AG04450 (cell line): ENCODE measurements at places on chromosomes 5 and 9. TPM values are rescaled to one million over a fixed set of nuclear protein-coding genes. Genes with fewer than 3 reads are reported as not detected.

Gene MEF2C
- 2.0 and 3.9 TPM in 2 replicates for polyA plus RNA-seq

Gene IFNA4
- polyA plus RNA-seq = not detected in 2 replicates

Gene PTPA
- polyA plus RNA-seq = 140 and 159 TPM in 2 replicates

Gene RGS14
- 2.6 and 4.4 TPM in 2 replicates for polyA plus RNA-seq

Gene OR1J2
- 0.10 TPM in 1 of 2 replicates, not detected in the other for polyA plus RNA-seq

Gene CTXN3
- not detected in 2 replicates for polyA plus RNA-seq

Gene LIFR
- 12.7 and 18.6 TPM in 2 replicates for polyA plus RNA-seq

Gene GRIN1
- polyA plus RNA-seq = 0.04 TPM in 1 of 2 replicates, not detected in the other

Gene GPR107
- 39.3 and 45.1 TPM in 2 replicates for polyA plus RNA-seq

Gene GDNF
- polyA plus RNA-seq = 2.2 and 2.8 TPM in 2 replicates

Gene BTNL9
- polyA plus RNA-seq = not detected in 2 replicates

Gene ENTREP1
- polyA plus RNA-seq = not detected in 2 replicates

Gene GPR150
- polyA plus RNA-seq = 0.17 and 0.24 TPM in 2 replicates

Gene DOCK8
- 0.05 TPM in 1 of 2 replicates, not detected in the other for polyA plus RNA-seq

Gene ANKRD20A1
- polyA plus RNA-seq = not detected in 2 replicates

Gene FGF18
- polyA plus RNA-seq = 0.27 and 0.30 TPM in 2 replicates

Gene DPYSL3
- polyA plus RNA-seq = 136 and 139 TPM in 2 replicates

Gene SLF1
- 3.1 and 3.6 TPM in 2 replicates for polyA plus RNA-seq

Gene ASTN2
- polyA plus RNA-seq = 6.6 and 7.7 TPM in 2 replicates

Gene CCL21
- not detected in 2 replicates for polyA plus RNA-seq

Gene PAPPA
- 56.1 and 65.0 TPM in 2 replicates for polyA plus RNA-seq

Gene PCDHB13
- 0.60 and 0.73 TPM in 2 replicates for polyA plus RNA-seq

Gene TMEFF1
- 0.32 and 0.45 TPM in 2 replicates for polyA plus RNA-seq

Gene KLHL9
- polyA plus RNA-seq = 32.4 and 42.2 TPM in 2 replicates

Gene CCDC69
- 1.9 TPM in 2 replicates for polyA plus RNA-seq

Gene SOX30
- polyA plus RNA-seq = 0.05 and 0.09 TPM in 2 replicates

Gene PCDHB10
- polyA plus RNA-seq = 0.45 and 0.74 TPM in 2 replicates

Gene PKD2L2
- 0.09 TPM in 1 of 2 replicates, not detected in the other for polyA plus RNA-seq

Gene ARID3C
- polyA plus RNA-seq = not detected in 2 replicates

Gene RAB14
- polyA plus RNA-seq = 36.1 and 40.3 TPM in 2 replicates

Gene MAST4
- 11.6 and 13.2 TPM in 2 replicates for polyA plus RNA-seq

Gene IRX2
- polyA plus RNA-seq = not detected in 2 replicates

Gene HAND1
- not detected in 2 replicates for polyA plus RNA-seq

Gene BAG1
- polyA plus RNA-seq = 26.4 and 31.7 TPM in 2 replicates

Gene IL13
- polyA plus RNA-seq = not detected in 2 replicates

Gene SEMA4D
- polyA plus RNA-seq = 2.8 and 3.2 TPM in 2 replicates

Gene RXFP3
- polyA plus RNA-seq = not detected in 2 replicates

Gene FAT2
- 0.01 TPM in 1 of 2 replicates, not detected in the other for polyA plus RNA-seq

Gene FAM169A
- 0.05 TPM in 1 of 2 replicates, not detected in the other for polyA plus RNA-seq

Gene SETD9
- polyA plus RNA-seq = 8.6 and 12.1 TPM in 2 replicates

Gene RGS7BP
- polyA plus RNA-seq = not detected in 2 replicates

Gene MCC
- 17.0 and 17.5 TPM in 2 replicates for polyA plus RNA-seq

Gene CYSRT1
- 0.27 and 0.56 TPM in 2 replicates for polyA plus RNA-seq

Gene PCDHGA11
- 7.5 and 7.7 TPM in 2 replicates for polyA plus RNA-seq

Gene IL3
- not detected in 2 replicates for polyA plus RNA-seq

Gene PCDHGC3
- 47.4 and 61.1 TPM in 2 replicates for polyA plus RNA-seq

Gene DCTN3
- 97.6 and 103 TPM in 2 replicates for polyA plus RNA-seq

Gene CER1
- polyA plus RNA-seq = not detected in 2 replicates

Gene NFIB
- 2.2 and 3.2 TPM in 2 replicates for polyA plus RNA-seq

Gene BTNL3
- not detected in 2 replicates for polyA plus RNA-seq

Gene PRLR
- 0.01 TPM in 1 of 2 replicates, not detected in the other for polyA plus RNA-seq

Gene NME5
- 0.35 and 0.43 TPM in 2 replicates for polyA plus RNA-seq

Gene NTRK2
- polyA plus RNA-seq = not detected in 2 replicates

Gene CBY3
- not detected in 2 replicates for polyA plus RNA-seq
